RWPE1 (cell line): ENCODE measurements at places on chromosomes 16 and 17.

GRCh38 chr16:21653571-21653970 lies 1.2 kb upstream of the IGSF6 start:
- DNase-seq: no peak

- no peak for DNase-seq
These were observed 3.3 kb downstream of the GAS2L2 start for GRCh38 chr17:35749560-35750412.

DNA sequence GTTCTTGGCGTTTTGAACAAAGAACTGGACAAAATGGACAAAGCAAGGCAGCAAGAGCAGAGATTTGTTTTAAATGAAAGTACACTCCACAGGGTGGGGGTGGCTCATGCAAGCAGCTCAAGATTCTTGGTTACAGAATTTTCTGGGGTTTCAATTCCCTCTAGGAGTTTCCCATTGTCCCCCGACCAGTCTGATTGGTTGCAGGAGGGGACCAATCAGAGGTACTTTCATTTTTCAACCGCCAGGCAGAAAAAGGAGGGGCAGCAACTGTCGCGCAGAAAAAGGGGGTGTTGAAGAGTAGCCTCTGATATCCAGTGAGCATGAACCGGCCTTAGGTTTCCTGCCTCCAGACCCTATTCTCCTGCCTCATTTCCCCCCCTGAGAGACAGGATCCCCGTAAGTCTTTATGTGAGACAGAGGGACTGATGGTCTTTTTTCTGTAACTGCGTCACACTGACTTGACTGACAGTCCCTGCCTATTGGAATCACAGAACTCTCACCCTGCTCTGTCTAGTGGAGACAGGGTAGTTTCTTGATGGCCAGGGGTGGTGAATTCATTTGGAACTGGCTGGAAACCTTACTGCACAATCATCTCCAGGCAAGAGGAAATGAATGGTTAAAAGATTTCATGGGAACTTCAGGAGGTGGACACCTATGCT lies 59.4 kb upstream of the ALOX12 start:
- DNase-seq: no peak

DNA sequence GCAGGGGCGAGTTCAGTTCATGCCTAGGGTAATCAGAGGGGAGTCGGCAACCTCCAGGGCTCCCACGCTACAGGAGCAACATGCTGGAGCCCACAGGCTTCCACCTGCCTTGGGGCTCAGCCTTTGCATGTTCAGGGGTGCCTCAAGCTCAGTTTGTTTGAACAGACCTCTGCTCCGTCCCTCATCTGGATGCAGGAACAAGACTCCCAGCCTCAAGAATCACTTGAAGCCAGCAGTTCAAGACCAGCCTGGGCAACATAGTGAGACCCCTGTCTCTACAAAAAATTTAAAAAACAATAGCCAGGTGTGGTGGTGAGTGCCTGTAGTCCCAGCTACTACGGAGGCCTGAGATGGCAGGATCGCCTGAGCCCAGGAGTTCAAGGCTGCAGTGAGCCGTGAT lies 4.9 kb upstream of the HSD11B2 start:
- no peak for DNase-seq

- no peak for DNase-seq
These were observed 10.6 kb upstream of the NUP85 start for GRCh38 chr17:75194879-75195278.

GRCh38 chr16:54067322-54068065 lies 219.1 kb downstream of the IRX3 start:
- DNase-seq: no peak

GRCh38 chr17:19534562-19535149 lies 1.0 kb downstream of the SLC47A1 start:
- DNase-seq: no peak

GRCh38 chr17:29653995-29654714 lies 31.4 kb upstream of the CORO6 start:
- no peak for DNase-seq

- DNase-seq: no peak
These were observed 49.2 kb upstream of the EMP2 start for GRCh38 chr16:10629592-10629963.

- DNase-seq: no peak
These were observed 13.1 kb downstream of the ODAD4 start for GRCh38 chr17:41943492-41943891.

- DNase-seq: peak; percentile 84
These were observed 15.4 kb downstream of the TNS4 start for GRCh38 chr17:40485851-40486521.

DNA sequence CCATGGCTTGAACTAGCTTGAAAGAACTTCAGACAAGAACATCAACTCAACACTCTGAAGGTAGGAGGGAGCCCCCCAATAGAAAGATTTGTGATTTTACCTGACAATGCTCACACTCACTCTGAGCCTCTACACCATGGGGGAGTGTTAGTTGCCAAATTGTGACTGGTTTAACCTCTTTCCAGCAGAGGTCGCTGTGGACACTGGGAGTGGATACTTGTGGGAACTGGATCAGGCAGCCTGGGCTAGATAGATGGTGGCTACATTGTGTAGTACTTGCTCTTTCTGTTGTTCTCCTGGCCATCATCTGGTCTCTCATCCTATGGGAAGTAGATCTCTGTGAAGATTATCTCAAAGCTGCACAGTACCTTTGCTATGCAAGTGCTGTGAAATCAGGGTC lies 2.9 kb downstream of the SMPD3 start:
- peak; percentile 13 for DNase-seq

DNA sequence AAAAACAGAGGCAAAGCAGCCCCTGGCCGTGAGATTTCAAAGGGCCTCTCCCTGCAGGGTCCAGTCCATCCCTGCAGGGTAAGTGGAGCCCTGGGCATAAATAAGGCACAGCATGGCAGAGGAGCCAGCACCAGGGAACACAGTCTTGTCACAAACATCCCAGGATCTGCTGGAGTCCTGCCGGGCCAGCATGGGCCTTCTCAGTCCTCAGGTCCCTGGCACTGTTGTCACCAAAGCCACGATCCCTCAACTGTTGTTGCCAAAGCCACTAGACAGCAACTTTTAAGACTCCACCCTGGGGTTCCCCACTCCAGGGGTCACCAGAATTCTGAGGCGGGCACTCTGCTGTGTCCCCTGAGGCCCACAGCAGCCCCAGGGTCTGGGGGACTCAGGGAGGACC lies 47.8 kb upstream of the BAHCC1 start:
- DNase-seq: no peak

GRCh38 chr16:74726716-74727115 lies 26.1 kb upstream of the MLKL start:
- no peak for DNase-seq

GRCh38 chr17:49566668-49567071 lies 9.0 kb upstream of the NXPH3 start:
- no peak for DNase-seq

DNA sequence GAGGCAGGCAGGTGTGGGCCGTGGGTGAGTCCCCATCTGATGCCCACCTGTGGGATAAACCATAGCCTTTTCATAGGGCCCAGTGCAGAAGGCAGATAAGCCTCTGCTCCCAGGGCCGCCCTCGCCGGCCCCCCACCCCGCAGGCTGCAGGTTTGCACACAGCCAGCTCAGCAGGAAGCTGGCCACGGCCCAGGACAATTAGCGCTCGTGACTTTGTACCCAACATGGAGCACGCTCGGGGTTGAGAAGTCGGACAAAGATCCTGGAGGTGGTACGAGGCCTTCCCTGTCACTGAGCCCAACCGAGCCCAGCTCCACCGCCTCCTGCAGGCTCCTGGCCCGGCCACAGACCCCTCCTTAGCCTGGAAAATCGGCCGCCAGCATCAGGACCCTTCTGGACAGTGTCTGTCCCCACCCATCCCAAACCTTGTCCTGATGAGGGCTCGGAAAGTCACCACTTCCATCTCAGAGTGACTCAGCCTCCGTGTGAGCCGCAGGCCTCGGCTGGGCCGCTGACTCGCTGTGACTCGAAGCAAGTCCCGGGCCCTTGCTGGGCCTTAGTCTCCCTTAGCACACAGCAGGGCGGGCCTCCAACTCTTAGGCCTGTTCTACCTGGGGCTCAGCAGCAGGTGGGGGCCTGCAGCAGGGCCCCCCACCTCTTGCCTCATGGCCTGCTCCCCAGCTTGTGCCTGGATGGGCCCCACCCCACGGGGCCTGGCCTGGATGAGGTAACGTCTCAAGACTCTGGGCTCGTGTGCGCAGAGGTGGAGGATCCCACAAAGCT lies 22.7 kb downstream of the FAM83G start:
- no peak for DNase-seq

- DNase-seq: no peak
These were observed 120.0 kb upstream of the GOT2 start for GRCh38 chr16:58853854-58854791.

- no peak for DNase-seq
These were observed 4.2 kb downstream of the YPEL2 start for GRCh38 chr17:59335685-59336084.

DNA sequence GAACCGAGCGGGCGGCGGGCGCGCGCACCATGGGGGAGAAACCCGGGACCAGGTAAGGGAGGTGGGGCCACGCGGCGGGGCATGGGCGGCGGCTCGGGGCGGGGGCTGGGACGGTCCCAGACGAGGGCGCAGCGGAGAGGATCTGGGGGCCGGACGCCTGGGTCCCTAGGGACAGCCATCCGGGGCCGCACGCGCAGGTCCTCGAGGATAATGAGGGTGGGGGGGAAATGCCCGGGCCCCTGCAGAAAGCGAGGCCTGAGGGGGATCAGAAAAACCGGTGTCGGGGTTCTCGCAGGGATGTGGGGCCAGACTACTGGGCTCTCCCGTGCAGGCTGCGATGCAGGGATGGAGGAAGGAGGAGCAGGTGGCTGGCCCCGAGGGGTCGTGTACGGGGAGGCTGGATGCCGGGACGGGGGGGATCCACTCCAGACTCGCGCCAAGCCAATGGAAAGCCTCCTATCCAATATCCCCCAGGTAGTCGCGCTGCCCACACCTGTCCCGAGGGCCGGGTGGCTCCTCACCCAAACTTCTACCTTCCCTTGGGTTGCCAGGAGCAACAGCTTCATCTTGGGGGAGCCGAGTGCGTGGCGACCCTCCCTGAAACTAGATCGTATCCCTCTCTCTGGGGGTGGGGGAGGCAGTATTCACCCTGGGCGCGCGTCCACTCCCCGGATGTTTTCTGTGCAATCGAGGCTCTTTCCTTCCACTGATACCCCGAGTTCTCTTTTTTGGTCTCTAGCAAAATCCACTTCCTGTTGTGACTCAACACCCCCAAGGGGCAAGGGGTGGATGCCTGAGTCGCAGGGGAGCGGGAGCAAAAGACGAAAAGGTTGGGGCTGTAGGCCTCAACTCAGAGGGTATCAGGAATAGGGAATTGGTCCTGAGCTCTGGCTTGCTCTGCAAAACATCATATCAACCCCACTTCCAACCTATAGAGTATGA lies 532 bp downstream of the ARRB2 start:
- no peak for DNase-seq

DNA sequence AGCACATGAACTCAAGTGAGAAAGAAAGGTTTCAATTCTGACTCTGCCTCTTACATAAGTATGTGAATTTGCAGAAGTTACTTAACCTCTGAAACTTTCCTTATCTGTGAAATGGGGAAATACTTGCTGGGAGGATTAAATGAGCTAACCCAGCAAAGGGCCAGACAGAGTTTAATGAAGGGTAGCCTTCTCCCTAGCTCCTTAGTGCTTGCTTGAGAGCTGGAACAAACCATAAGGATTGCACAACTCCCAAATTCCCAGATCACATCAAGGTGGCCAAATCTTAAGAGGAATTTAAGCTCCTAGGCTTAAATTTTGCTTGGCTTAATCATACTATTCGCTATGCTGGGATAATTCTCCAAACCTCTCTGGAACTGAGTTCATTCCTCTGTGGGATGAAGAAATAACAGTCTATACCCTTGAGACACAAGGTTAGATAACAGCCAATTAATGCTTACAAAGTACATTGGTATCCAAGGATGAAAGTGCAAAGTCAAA lies 11.8 kb upstream of the WSB1 start:
- no peak for DNase-seq

DNA sequence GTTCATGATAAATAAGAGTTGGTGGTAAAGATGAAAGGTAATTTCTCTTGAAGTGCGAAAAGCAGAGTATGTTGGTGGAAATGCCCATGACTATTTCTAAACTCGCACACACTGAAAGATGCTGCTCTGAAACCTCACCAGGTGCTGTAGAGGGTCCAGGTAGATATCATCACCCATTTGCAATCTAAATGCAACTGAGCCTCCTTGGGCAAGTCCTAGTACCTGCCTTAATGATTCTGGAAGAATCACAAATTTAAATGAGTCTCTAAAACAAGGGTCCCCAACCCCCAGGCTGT lies 5.9 kb upstream of the MMD start:
- no peak for DNase-seq

- DNase-seq: peak; percentile 56
These were observed 2.1 kb downstream of the CPPED1 start for GRCh38 chr16:12801511-12802042.

DNA sequence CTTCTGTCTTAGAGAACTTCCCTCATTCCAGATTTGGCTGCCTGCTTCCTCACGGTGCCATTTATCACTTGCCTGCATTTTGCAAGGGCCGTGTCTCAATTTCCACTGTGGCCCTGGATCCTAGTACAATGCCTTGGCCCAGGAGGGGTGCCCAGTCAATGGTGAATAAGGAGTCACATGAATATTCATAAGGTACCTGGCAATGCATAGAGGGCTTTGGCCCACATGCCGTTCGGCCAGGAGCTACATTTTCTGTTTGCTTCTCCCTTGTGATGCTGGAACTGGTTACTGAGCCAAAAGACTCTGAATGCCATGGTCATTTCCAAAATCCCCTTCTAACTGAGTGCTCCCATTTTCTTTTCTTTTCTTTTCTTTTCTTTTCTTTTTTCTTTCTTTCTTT lies 4.8 kb upstream of the PIRT start:
- DNase-seq: no peak

DNA sequence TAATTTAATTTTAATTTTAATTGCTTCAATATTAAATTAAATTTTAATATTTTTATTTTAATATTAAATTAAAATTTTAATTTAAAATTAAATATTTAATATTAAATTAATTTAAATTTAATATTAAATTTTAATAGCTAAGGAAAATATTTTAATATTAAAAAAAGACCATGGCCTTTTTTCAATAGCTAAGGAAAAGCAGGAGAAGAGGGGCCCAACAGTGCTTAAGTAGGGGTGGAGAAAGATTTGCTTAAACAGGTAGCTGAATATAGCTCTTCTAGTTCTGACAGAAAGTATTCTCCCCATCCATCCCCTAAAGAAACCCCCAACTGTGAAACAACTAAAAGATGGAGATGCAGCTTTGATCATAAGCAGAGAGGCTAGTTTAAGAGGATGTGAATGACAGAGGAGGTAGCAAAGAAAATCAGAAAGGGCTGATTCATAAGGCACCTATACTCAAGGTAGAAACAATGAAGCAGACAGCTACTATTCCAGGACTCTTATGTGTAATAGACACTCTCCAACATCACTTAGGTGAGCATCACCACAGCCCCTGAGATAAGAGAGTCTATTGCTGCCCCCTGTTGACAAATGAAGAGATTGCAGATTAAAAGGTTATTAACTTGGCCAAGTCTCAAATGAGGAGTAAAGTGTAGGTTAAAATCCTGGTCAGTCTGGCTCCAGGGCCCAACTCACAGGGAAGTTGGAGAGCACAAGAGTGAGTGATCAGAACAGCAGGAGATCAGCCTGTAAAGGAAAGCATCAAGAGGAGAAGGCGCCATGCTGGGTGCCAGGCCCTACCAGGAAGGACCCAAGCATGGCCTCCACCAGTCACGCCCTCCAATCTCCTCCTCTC lies 7.8 kb upstream of the RNASEK start:
- no peak for DNase-seq

GRCh38 chr16:29840240-29840639 lies 20.0 kb downstream of the MVP start:
- no peak for DNase-seq

- DNase-seq: no peak
These were observed 2.7 kb upstream of the CASKIN1 start for GRCh38 chr16:2199095-2199494.
